ENCODE measurements at places on chromosomes 5 and 9. TPM values are rescaled to one million over a fixed set of nuclear protein-coding genes. Genes with fewer than 3 reads are reported as not detected.
A peak's percentile ranks its signal among the peaks of the same experiment; 100 is the strongest.

GRCh38 chr5:171783051-171783450, 2.6 kb upstream of the SMIM23 start:
- no peaks in the 10 kb centered on the region for H3K36me3 ChIP-seq
- DNase-seq = no peak
- H3K27me3 ChIP-seq = no peaks in the 10 kb centered on the region
- no peaks in the 10 kb centered on the region for H3K4me1 ChIP-seq

DNA sequence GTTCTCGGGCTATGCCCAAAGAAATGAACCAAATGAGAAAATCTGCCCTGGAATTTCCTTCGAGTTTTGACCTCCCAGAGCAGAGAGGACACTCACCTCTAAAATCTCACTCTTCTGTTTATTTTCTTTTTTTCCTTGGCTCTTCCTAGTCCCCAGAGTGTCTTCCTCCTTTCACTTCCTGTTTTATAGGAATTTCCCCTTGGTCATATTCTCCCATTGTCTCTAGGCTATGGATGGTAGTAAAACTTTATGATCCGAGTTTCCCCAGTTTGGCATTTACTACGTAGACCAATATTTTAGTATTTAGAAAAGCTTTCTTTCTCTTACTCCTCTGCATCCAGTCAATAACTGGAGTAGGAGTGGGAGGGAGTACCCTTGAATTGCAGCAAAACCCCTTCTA, 354.5 kb upstream of the ZNF608 start:
- no peak overlapping the region for H3K27ac ChIP-seq
- H3K4me3 ChIP-seq = no peak overlapping the region
- no peaks in the 10 kb centered on the region for H3K27me3 ChIP-seq
- no peaks in the 10 kb centered on the region for H3K4me1 ChIP-seq

GRCh38 chr5:107512029-107512428, 158.7 kb downstream of the EFNA5 start:
- H3K27ac ChIP-seq = no peak overlapping the region
- no peak for DNase-seq
- no peaks in the 10 kb centered on the region for H3K36me3 ChIP-seq
- H3K27me3 ChIP-seq = no peaks in the 10 kb centered on the region

- H3K27ac ChIP-seq = no peak overlapping the region
- peaks cover 8% of the 10 kb centered on the region for H3K4me1 ChIP-seq
- no peak overlapping the region for H3K4me3 ChIP-seq
- H3K36me3 ChIP-seq = no peaks in the 10 kb centered on the region
- DNase-seq = no peak
These were observed 188.3 kb downstream of the AGTPBP1 start for GRCh38 chr9:85553475-85553874.

DNA sequence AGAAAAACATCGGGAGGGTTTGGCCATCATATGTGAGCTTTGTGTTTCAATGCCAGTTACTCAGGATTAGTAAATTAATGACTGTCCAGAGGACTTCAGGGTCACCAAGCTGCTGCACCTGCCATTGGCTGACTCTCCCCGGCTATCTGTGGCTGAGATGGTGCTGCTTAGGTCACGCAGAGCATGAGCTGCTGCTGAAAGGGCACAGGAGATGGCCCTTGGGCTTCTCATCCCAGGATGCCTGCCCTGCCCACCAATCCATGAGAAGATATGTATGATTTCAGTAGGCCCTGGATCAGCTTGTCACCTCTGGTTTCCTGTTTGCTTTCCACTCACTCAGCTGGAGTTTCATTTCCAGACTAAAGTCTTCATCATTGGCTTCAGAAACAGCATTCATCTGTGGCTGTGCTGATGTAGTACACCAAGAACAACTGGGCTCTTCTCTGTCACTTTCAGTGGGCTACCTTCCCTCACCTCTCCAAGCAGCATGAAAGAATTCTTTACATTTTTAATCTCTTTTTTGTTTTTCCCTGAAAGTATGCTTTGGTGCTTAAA, 2.4 kb upstream of the CATSPER3 start:
- H3K27ac ChIP-seq = peak overlapping the region; percentile 82
- peaks cover 28% of the 10 kb centered on the region for H3K4me1 ChIP-seq
- H3K4me3 ChIP-seq = no peak overlapping the region
- H3K27me3 ChIP-seq = no peaks in the 10 kb centered on the region

DNA sequence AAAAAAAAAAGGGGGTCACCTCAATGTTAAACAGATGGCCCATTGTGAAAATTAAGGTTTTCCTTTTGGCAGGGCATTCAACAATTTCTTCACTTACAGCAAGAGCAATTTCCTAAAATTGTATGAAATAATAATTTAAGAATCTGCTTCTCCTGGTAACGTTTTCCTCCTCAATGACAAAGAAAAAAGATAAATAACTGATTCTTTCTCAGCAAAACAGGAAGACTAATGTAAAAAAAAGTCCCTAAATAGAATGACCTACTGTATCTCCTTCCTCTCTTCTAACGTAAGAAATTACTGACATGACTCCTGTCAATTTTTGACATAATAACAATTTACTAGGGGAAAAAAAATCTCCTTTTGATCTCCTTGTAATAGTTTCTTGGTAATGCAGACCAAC, 25.5 kb downstream of the ABHD17B start:
- H3K27me3 ChIP-seq = no peaks in the 10 kb centered on the region
- no peak for DNase-seq
- peaks cover 39% of the 10 kb centered on the region for H3K4me1 ChIP-seq
- H3K27ac ChIP-seq = peak overlapping the region; percentile 71
- H3K4me3 ChIP-seq = peak overlapping the region; percentile 12
- H3K36me3 ChIP-seq = peaks cover 43% of the 10 kb centered on the region

- H3K27me3 ChIP-seq = peaks cover 32% of the 10 kb centered on the region
- DNase-seq = no peak
- no peaks in the 10 kb centered on the region for H3K36me3 ChIP-seq
- no peak overlapping the region for H3K4me3 ChIP-seq
- no peak overlapping the region for H3K27ac ChIP-seq
These were observed 256.5 kb upstream of the NFIL3 start for GRCh38 chr9:91680106-91680505.

GRCh38 chr9:133637451-133638055, 1.4 kb downstream of the DBH start:
- no peak overlapping the region for H3K4me3 ChIP-seq
- peaks cover 2% of the 10 kb centered on the region for H3K27me3 ChIP-seq
- H3K4me1 ChIP-seq = no peaks in the 10 kb centered on the region
- H3K27ac ChIP-seq = no peak overlapping the region
- no peaks in the 10 kb centered on the region for H3K36me3 ChIP-seq
- DNase-seq = no peak

DNA sequence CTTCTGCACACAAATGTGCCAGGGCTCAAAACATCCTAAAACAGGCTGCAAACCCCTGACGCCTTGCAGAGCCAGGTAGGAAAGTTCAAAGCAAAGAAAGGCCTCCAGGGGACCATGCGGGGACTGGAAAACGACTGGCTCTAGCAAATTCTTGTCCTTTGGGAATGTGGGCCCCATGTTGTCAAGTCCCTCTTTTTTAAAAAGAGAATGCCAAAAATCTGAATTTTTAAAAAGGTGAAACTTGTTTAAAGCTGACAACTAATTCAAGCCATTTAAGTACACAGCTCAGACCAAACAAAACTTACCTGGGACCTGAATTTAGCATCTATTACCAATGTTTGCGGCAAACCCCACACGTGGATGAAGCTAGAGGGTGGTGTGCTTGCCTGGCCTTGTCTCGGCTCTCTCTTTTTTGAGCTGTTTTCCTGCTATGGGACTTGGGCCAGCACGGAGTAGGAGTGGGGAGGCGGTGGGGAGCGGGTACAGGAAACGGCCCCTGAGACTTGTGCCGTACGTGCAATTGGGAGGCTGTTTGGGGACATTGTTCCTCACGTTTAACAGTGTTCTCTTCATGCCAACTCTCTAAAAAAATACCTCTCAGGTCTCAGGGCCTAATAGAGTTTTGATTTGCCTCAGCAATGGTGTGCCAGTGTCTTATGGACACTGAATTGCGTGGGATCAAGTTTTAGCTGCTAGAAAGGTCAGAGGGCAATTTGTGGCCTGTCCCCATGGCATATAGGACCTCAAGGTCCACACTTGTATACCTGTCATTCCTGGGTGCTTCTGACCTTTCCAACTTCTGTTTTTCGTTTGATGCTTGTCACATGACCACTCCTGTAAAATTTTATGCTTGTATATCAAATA, 15.1 kb upstream of the PHF19 start:
- H3K27me3 ChIP-seq = no peaks in the 10 kb centered on the region
- H3K27ac ChIP-seq = peak overlapping the region; percentile 99
- DNase-seq = no peak
- H3K4me3 ChIP-seq = peak overlapping the region; percentile 69

- no peaks in the 10 kb centered on the region for H3K36me3 ChIP-seq
- no peak overlapping the region for H3K27ac ChIP-seq
- H3K4me3 ChIP-seq = no peak overlapping the region
- DNase-seq = no peak
- peaks cover 32% of the 10 kb centered on the region for H3K4me1 ChIP-seq
These were observed 1.4 kb upstream of the SPAAR start for GRCh38 chr9:35907711-35908503.

Gene N4BP3
- total RNA-seq = 1.8 TPM

Gene AP3S1
- 49.7 TPM for total RNA-seq

Gene NTNG2
- 4.6 TPM for total RNA-seq

Data from activated T-helper 1 cell treated with anti-CD3 and anti-CD28 coated beads, Interleukin-12 subunit alpha, Interleukin-12 subunit beta, Interleukin-2, Interleukin-4 antibody, amounts not matched to agents 30 ng/mL and 10 ng/mL and 1 ng/mL, durations not matched to agents 14 hours and 24 hours and 36 hours (primary cell).